SHP77 treated with DMSO at 0.1 percent for 48 hours (cell line): ENCODE measurements at places on chromosomes 4 and X.

DNA sequence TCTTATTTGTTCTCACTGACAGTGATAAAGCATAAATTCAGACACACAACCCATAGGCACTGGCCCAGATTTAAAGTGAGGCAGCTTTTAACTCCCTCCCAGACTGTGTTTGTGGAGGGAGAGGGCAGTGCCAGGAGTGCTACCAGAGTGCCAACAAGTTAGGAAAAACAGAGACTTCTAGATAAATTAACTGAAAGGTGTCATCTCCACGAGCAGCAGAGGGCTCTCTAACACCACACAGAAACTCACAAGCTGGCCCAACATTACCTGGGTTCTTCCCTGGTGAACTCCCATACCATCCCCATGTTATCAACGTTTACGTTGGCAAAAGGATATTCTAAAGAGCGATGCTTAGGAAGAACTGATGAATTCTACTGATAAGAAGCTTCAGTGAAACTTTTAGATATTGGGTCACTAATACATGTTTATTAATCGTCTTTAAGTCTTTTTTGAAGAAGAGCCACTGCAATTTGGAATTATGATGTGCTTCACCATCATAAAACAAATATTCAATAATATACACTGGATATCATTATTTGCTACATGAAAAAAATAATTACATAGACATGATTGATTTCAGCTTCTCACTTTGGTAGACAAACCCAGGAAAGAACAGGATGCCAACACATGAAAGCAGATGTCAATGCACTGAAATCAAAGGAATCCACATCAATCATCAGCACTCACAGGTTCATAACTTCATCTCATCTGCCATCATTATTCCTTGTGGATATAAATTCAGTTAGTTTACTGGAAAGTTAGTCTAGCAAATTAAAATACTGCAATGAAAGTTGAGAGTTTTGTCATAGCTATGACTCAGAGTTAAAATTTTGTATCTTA is 121.2 kb upstream of the NAP1L5 start:
- peak; percentile 29 for DNase-seq

DNA sequence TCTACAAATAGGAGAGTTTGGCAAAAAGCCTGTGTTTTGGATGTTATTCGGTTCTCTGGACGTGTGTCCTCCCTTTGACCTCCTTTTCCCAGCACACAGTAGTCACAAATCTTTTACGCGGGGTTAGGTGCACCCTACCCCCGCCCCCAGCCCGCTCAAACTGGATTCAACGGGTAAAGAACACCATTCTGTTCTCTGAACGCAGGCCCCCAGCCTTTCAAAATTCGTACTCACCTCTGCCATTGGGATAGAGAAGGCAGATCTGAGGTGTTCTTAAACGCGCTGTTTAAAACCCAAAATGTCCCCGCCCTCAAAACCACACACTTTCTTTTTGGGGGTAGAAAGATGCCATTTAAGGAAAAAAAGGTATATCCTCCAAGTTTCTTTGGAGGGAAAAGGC is 2.7 kb downstream of the LEF1 start:
- DNase-seq: no peak

DNA sequence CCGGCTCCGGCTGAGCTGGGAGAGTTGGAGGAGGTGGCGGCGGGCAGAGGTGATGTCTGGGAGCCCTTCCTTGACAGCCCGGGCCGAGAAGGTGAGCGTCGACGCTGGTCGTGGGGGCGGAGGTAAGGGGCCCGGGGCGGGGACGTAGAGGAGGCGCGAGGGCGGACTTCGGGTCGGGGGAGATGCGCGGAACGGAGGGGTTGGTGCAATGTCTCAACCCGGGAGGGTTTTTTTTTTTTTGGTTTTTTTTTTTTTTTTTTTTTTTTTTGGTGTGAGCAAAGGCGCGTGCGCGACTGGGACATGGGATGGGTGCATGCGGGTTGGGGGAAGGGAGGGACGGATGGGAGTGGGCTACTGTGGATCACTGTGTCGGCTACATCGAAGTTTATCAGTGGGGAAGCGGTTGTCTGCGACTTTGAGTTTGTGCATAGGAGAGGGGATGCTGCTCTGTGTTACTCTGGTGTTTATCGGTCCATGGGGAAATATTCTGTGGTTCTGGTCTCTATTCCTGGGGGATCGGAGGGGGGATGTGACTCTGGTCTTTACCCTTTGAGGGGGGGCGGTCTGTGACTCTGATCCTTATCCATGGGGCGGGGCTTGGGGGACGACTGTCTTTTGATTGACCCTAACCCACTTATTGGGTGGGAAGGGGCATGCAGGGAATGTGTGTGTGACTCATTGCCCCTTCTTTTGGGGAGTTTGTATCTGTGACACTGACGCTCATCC is 537 bp downstream of the RBM10 start:
- no peak for DNase-seq

DNA sequence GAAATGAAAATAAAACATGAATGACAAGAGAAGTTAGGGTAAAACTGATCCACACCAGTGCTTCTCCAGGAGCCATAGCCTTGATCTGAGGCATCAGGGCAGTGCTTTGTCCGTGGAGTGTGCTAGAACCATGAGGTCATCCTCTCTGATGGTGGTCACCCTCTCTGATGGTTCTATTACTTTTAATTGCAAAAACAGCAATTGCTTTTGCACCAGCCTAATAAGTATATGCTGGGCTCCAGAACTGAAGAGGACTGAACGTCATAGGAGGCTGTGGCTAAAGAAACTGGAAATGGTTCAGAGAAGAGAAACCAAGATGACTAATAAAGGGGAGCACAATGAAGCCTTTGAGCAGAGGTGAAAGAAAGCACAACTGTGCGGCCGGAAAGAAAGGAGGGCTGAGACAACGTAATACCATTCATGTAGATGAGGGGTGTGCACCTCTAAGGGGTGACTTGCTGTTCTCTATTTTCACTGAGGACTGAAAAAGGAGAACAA is 17.0 kb upstream of the TMEM154 start:
- no peak for DNase-seq

DNA sequence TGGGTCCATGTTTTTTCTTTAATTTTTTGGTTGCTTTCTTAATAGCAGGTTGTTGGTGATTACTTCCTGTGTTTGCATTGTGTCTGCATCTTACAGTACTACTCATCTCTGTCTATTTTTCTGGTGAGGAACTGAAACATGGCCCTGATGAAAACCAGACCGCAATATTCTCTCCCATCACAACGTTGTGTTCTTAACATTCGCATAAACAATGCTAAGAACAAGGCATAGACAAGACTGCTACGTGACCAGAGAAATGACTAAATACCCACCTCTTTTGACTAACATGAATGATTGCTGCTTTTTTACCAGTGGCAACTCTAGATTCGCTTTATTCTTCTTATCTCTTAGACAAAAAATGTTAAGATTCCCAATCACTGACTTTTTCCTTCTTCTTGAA is 179.1 kb downstream of the GC start:
- DNase-seq: no peak

DNA sequence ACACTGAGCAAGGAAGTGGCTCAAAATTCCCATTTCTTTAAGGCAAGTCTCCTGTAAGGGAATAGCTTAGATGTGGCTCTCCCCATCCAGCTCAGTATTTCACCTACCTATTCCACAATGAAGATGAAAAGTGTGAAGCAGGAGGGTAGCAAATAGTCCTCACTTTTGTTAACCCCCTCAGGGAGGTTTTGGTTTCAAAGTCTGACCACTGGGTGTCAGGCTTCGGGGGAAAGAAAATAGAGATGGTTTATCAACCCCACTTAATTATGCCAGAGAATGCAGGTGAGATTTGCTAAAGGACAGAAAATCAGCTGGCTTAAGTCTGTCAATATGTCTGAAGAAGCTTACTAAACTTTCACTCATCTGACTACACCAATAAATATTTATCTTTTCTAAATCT is 69.5 kb downstream of the DHX15 start:
- DNase-seq: no peak

GRCh38 chr4:182240161-182241130 is 2.8 kb upstream of the TENM3 start:
- DNase-seq: no peak

GRCh38 chr4:167826281-167826680 is 266.1 kb upstream of the ANXA10 start:
- DNase-seq: no peak

GRCh38 chrX:17987783-17988182 is 126.7 kb upstream of the RAI2 start:
- DNase-seq: no peak

- no peak for DNase-seq
These were observed 587 bp downstream of the CD99 start for GRCh38 chrX:2691543-2692220.
